Esophagus squamous epithelium (tissue), 5 donors: ENCODE measurements at places on chromosomes 16 and 17.
A peak's percentile ranks its signal among the peaks of the same experiment; 100 is the strongest.

- DNase-seq, result no peak
These were observed 4.7 kb upstream of the CDT1 start for GRCh38 chr16:88798772-88799455.

- DNase-seq, result no peak
These were observed 64.5 kb downstream of the MPRIP start for GRCh38 chr17:17106756-17107155.

DNA sequence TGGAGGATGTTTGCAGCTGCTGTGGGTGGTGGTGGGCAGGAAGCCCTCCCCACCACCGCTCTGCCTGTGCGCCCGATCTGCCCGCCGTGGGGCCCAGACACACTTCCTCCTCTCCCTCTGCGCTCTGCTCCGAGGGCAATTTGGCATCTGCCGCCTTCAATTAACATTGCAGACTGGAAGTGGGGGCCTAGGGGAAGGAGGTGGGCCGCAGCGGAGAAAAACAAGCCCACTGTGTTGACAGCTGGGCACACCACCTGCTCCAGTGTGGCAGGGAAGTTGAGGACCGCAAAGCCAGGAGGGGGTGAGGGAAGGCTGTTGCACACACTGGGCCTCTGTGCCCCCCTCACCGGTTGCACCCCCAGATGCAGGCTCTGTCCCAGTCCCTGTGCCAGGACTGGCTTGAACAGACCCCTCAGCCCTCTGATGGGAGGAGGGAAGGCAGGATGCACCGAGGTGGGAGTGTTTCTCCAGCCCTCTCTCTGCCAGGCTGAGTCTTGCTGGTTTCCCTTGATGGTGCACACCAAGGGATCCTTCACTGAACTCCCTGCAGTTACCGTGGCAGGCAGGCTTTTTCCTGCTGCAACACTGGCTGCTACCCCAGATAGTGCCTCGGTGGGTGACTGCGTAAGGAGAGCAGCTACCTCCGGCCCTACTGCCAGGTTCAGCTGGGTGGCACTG, 72.8 kb upstream of the MED9 start:
- no peak for DNase-seq

DNA sequence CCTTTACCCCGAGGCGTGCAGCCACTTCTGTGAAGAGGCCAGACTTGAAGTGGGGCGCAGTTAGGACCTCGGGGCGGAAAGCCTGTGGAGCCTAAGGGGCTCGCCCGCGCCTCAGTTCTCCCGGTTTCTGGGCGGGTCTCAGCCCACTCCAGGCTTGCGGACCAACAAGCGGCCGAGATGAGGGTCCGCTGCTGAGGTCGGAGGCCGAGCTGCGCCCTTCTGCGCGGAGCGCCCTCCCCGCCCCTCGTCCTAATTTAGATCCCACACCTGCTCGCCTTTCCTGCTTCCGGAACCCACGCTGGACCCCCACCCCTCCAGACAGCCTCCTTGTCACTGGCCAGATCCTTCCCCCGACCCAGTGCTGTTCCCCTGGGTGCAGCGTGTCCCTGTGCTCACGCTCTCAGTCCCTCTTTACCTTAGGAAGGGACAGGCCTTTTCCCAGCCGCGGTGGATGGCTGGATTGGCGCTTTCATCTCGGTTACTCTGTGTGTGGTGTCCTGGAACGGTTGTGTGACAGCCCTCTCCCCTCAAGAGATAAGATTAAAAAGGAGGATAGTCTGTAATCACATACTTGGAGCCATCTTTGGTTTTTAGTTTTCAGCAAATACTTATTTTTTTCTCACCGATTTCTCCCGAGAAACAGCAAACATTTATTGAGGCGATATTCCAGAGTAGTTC, 933 bp upstream of the ATXN7L3 start:
- DNase-seq, result no peak

DNA sequence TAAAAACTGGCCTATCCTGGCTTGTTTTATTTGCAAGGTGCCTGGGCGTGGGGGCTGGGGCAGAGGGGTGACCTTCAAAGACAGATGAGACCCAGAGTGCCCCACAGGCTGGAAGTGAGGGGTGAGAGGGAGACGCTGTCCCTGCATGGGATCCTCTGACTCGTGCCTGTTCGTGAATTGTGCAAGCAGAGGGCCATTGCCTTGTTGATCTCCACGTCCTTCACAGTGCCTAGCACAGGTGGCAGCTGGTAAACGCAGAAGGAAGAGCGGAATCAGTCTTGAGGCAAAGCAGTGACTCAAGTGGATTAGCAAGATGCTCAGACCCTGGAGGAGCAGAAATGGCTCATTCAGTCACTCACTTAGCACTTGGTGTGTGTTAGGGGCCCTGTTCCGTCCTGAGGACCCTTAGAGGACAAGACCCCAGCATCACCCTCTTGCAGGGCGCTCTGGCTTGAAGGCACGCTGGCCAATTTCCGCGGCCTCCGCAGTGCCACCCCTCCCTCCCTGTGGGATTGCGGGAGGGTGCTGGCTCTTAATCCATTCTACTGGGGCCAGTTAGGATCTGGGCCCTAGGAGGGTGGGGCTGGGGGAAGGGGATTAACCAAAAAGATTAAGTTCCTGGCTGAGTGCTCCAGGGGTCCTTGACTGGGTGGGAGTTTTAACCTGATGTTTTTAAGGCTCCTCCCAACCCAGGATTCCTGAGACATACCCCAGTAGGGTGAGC, 151.2 kb downstream of the CCDC182 start:
- no peak for DNase-seq

- no peak for DNase-seq
These were observed 424.9 kb downstream of the SOX9 start for GRCh38 chr17:72545766-72546165.

DNA sequence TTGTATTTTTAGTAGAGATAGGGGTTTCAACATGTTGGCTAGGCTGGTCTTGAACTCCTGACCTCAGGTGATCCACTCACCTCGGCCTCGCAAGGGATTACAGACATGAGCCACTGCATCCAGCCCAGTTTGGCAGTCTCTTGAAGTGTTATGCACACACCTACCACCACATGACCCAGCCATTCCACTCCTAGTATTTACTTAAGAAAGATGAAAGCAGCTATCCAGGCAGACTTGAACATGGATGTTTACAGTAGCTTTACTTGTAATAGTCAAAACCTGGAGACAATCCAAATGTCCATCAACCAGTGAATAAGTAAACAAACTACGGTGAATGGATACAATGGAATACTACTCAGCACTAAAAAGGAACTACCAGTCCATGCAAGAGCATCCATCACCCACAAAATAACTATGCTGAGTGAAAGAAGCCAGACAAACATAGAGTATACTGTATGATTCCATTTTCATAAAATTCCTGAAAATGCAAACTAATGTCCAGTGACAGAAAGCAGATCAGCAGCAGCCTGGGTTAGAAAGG, 37.8 kb upstream of the RASD1 start:
- no peak for DNase-seq

DNA sequence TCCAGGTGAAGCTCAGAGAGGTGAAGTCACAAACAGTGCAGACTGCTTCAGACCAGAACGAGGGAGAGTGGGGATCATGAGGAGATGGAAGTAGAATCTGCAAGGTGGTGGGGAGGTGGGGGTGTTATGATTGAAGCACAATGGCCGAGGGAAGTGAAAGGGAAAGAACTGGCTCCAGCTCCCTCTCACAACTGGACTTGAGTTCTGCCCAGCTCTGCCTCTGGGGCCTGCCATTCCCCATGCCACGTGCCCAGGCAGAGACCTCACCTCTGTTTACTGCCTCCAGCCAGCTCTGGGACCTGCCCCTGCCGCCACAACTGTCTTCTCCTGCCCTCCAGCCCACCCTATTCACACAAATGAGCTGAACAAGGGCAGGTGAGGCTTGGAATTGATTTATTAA, 2.5 kb downstream of the PNMT start:
- DNase-seq, result no peak

- DNase-seq, result no peak
These were observed 7.2 kb downstream of the TIMM22 start for GRCh38 chr17:1003972-1004768.

- no peak for DNase-seq
These were observed 369.0 kb upstream of the EEF2KMT start for GRCh38 chr16:5466551-5466950.

DNA sequence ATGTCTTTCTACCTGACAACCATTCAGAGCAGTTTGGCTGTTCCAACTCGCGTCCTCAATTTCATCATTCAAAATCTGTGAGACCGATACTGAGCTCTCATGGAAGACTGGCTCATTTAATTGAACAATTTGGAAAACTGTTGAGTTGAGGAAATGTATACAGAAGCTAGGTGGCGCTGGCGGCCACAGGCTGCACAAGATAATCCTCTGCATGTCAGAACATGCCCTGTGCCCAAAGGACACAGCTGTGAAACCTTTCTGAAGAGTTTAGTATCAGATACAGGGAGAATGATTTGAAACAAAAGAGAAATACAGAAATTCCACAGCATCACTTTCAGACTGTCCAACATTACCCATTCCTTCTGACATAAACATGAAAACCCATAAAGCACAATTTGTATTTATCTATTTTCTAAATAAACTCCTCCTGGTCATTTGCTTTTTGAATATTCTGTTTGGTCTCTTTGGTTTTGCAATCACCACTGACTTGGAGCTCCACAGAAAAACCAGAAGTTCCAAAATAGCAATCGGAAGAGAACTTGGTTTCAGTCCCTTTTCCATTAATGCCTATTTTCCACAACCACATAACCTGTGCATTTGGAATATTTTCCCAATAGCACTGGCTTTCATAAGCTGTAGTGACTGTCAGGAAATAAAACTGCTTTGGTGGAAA, 192.8 kb downstream of the MAP2K6 start:
- no peak for DNase-seq

DNA sequence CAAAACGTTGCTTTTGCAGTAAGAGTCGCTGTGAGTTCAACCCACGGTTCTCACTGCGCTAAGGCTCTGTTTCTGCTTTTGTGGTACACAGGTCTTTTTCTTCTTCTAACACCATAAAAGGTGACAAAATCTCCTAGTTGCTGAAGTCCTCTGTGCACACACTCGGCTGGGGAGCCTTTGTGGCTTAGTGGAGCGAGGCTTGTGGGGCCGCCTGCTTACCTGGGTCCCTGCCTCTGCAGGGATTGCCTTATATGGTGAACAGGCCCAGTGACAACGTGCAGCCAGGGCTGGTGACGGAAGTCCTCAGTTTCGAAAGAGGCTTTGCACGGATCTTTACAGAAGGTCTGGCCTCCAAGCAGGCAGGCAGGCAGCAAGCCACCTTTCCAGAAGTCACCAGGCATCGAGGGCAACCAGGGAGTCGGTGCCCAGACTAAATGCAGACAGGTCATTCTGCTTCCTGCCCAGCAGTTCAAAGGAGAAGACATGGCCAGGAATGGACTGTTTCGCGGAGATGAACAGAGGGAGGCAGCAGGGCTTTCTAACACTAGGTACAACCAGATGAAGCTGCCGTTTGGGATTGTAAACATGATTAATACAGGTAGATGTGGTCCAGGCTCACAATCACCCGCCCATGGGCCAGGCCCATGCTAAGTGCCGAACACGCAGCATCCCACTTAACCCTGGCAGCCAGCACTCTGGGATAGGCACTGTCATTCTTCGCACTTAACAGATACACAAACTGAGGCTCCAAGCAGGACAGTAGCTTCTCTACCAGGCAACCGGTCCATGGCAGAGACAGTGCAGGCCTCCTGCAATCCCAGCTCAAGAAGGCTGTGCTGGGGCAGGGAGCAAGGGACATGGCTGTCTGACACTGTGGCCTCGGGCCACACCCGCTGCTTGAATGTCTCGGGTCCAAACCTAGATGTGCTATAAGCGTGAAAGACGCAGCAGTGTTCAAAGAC, 10.7 kb upstream of the MEAK7 start:
- peak; percentile 42 for DNase-seq

DNA sequence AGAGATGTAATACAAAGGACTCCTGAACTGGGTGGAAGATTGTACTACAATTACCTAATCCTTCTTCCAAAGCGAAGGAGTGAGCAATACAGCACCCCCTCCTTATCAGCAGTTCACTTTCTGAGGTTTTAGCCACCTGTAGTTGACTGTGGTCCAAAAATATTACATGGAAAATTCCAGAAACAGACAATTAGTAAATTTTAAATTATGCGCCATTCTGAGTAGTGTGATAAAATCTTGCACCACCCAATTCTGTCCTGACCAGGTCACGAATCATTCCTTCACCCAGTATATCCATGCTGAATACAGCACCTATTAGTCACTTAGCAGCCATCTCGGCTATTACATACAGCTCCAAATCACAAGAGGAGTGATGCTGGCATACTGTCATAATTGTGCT, 23.2 kb downstream of the VPS53 start:
- DNase-seq, result no peak

GRCh38 chr17:43900858-43901754, 6.2 kb downstream of the MPP2 start:
- DNase-seq, result no peak

DNA sequence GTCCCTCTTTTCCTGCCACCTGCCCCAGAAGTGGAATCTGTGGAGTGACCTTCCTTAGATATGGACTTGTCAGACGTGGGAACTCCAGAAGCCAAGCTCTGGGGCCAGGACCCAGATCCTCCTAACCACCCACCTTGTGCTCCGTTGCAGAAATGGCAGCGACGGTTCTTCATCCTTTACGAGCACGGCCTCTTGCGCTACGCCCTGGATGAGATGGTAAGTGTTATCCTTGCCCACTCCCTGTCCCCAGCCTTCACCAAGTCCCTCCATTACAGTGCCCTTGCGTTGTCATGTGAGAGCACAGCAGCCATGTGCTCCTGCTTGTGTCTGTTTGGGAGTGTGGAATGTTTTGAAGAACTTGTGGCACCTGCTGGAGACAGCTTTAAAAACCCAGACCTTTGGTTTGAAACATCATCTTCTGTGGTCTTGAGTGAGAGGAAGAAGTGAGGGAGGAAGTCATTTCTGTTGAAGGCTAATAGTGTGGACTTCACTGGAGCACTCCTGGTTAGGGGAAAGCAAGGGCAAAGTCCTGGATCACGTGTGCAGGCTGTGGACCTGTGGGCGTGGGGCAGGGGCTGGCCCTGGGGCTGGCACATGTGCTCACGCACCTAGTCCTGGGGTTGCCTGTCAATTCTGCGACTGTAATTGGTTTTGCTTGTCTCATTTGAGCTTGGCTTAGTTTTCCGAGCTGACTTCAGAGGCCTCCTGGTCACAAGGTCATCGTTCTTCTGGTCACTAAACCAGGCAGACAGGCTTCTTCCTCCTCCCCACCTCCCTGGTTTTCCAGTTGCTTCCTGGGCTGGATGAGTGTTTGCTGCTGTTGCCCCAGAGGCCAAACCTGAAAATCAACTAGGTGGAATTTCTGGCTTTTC, 35.8 kb downstream of the MPRIP start:
- no peak for DNase-seq
